ENCODE measurements at places on chromosomes 13 and 19. TPM values are rescaled to one million over a fixed set of nuclear protein-coding genes. Genes with fewer than 3 reads are reported as not detected.

KLK3 gene
- not detected for total RNA-seq

ZNF17 gene
- 6.9 TPM for total RNA-seq

COL5A3 gene
- 9.2 TPM for total RNA-seq

TLE6 gene
- total RNA-seq = 4.9 TPM

DNA sequence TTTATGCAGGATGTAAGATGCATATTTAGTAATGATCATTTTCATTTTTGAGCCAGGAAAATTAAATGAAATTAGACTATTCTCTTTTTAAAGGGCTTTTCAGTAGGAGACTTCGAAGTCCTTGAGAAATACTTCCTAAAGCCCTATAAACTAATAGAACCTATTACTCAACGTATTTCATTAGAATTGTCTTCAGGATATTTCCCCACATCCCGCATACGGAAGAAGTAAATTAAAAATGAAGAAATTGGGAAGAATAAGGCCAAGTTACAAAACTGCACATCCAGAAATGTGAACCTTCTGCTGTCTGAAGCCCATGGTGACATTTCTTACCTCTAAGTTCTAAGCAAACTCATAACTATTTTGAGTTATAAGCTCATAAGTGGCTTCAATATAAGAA is 66.5 kb downstream of the RXFP2 start:
- no peaks in the 10 kb centered on the region for H3K36me3 ChIP-seq
- H3K4me1 ChIP-seq = no peaks in the 10 kb centered on the region
- no peaks in the 10 kb centered on the region for H3K27me3 ChIP-seq
- H3K27ac ChIP-seq = no peak overlapping the region

GRCh38 chr13:44299152-44299943 is 74.3 kb upstream of the SERP2 start:
- no peaks in the 10 kb centered on the region for H3K36me3 ChIP-seq
- no peak overlapping the region for H3K4me3 ChIP-seq
- DNase-seq = no peak
- no peak overlapping the region for H3K27ac ChIP-seq
- H3K4me1 ChIP-seq = peaks cover 8% of the 10 kb centered on the region

DNA sequence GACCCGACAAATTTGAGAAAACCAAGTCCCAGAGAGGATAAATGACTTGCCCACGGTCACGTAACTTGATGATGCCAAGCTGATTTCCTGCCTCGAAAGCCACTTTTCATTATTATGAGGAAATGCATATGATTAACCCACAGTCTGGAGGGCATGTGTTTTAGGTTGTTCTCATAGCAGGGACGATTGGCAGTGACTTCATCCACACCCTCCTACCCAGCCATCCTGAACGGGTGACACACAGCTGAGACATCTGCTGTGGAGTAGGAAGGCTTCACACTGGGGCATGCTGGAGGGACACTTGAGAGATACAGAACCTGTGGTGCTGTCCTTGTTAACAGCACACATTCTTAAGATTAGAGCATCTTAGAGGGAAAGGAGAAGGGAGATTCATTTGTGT is 65.4 kb upstream of the WDFY2 start:
- no peak for DNase-seq
- H3K27me3 ChIP-seq = no peaks in the 10 kb centered on the region
- peaks cover 6% of the 10 kb centered on the region for H3K4me1 ChIP-seq
- no peak overlapping the region for H3K27ac ChIP-seq

DNA sequence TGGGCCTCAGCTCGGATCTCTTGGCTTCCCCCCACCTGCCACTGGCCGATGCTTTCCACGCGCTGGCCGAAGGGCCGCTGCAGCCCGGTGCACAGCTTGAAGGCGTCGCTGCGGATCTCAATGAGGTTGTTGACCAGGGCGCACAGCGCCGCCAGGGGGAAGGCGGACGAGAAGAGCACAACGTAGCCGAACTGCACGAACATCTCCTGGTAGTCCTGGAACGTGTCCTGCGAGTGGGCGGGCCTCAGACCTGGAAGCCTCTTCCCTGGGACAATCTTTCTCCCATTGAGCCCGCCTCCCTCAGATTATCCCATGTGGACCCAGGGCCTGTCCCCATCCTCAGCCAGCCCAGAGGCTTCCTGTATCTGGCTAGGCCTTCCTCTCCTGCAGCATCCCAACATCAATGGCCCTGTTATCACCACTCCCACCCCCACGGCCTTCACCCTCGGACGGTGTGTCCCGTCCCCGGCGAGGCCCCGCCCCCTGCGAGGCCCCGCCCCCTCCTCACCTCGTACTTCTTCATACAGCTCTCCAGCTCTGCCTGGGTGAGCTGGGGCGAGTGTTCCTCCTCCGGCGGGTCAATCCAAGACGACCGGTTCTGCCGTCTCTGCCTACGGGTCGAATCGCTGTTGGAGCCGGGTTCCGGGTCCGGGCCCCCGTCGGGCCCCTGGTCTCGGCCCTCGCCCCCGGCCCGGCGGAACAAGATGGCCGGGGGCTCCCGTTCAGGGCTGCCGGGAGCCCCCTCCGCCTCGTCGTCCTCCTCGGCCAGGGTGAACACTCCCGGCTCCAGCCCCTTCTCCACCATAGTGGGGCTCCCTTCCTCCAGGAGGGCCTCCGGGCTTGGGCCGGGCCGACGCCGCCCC is 6.8 kb downstream of the ANO8 start:
- H3K36me3 ChIP-seq = no peaks in the 10 kb centered on the region
- peak overlapping the region; percentile 67 for H3K27ac ChIP-seq
- H3K27me3 ChIP-seq = peaks cover 9% of the 10 kb centered on the region

- no peak for DNase-seq
- no peaks in the 10 kb centered on the region for H3K36me3 ChIP-seq
- no peak overlapping the region for H3K27ac ChIP-seq
- H3K4me3 ChIP-seq = no peak overlapping the region
Observed at GRCh38 chr13:111632906-111633305, 312.5 kb downstream of the TEX29 start.

- no peaks in the 10 kb centered on the region for H3K27me3 ChIP-seq
- peak; percentile 22 for DNase-seq
- no peaks in the 10 kb centered on the region for H3K36me3 ChIP-seq
- H3K27ac ChIP-seq = no peak overlapping the region
- H3K4me1 ChIP-seq = no peaks in the 10 kb centered on the region
- no peak overlapping the region for H3K4me3 ChIP-seq
Observed at GRCh38 chr13:42001580-42001979, 40.7 kb upstream of the VWA8 start.

DNA sequence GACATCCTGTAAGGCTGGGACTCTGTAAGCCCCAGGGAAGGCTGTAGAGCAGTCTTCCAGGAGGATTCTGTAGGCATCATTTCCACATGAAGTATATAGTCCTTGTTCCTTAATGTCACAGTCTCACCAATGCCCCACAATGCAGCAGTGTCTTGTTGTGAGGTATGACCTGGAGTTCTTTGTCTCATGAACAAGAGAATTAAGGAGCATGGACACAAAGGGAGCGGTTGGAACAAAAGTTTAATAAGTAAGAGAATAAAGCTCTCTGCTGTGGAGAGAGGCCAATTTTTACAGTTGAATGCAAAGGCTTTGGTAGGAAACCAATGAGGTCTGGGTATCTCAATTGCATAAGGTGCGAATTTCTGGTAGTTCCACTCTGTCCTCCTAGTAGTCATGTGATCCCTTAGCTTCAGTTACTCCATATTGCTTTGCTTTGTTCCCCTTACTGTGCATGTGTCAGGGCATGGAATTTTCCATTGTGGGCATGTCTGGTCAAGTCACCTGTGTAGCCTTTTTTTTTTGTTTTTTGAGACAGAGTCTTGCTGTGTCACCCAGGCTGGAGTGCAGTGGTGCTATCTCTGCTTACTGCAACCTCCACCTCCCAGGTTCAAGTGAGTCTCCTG is 124.3 kb upstream of the TMTC4 start:
- no peaks in the 10 kb centered on the region for H3K36me3 ChIP-seq
- DNase-seq = no peak
- H3K4me1 ChIP-seq = no peaks in the 10 kb centered on the region
- H3K4me3 ChIP-seq = no peak overlapping the region
- H3K27ac ChIP-seq = no peak overlapping the region
- H3K27me3 ChIP-seq = no peaks in the 10 kb centered on the region

DNA sequence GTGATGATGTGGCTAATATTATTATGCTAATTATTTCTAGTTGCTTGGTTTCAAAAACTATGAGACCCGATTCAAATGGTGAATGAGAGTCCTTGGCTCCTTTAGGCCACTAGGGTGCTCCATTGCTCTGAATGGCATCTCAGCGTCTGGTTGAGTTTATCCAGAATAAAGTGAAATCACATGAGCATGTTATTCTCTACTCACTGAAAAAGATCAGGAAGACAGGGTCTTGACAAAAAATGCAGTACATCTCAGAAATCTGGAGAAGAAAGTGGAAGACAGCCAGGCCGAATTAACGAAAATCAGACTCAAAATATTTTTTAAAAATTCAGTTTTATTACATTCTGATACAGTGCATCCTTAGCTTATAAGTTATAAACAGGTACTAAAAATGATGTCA is 516.2 kb downstream of the MYO16 start:
- H3K36me3 ChIP-seq = no peaks in the 10 kb centered on the region
- no peak overlapping the region for H3K4me3 ChIP-seq
- H3K4me1 ChIP-seq = peaks cover 5% of the 10 kb centered on the region
- H3K27ac ChIP-seq = no peak overlapping the region
- peak; percentile 36 for DNase-seq

DNA sequence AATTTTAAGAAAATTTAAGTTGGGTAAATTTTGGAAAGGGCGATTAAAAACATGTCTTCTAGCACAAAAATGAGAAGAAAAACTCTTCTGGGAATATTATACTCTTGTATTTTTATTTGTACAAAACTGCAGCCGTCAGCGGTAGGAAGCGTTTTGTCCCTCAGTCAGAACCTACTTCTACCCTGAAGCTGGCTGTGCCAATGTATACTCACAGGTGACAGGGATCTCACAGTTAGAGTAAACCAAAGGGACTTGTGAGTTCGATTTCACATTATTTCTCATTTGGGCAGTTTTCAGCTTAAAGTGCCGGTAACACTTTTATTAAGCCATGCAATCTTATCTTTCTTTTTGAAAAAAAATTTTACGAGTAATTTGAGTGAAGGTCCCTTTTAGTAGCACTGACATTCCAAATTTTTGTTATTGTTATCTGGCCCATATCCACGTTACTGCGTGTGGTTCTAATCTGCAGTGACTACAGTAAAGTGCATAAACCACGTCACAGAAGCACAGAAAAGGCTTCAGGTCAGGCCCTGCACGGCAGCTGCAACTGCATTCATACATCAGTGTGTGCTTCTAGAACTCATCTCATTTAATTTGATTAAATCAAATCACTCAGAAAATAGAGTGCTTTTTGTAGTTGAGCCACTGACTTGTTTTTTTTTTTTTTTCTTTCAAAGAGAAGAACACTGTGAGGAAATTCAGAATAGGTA is 387.3 kb downstream of the LIG4 start:
- H3K4me3 ChIP-seq = no peak overlapping the region
- H3K36me3 ChIP-seq = no peaks in the 10 kb centered on the region
- no peaks in the 10 kb centered on the region for H3K27me3 ChIP-seq
- DNase-seq = no peak

DNA sequence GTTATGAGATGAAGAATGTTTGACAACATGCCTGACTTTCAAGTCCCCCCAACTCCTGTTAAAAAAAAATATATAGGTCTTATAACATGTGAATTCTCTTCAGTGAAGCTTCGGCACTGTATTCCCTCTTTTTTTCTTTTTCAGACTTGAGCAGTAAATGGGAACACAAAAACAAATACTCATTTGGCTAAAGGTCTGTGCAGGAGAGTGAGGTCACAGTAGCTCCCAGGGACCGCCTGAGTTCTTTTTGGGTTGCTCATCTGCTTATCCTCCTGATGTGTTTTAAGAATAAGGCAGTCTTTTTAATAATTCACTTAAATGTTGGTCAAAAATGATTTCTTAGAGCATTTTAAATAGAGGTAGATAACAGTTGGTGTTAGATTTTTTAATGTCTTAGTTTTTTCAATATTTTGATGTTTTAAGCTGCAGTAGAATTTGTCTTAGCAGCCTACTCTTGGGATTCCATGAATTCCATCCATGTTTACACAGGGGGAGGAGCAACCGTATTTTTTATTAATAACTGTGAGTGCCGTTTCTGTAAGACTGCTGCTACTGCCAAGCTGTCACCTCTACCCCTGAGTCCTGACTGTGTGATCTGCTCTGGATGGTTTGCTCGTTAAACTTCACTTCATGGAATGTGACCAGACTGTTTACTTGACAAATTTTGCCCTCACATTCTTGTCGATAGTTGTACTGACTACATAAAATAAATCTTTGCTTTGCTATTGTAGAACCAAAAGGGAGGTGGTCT is 14.9 kb downstream of the HNRNPM start:
- H3K27me3 ChIP-seq = no peaks in the 10 kb centered on the region
- H3K36me3 ChIP-seq = peaks cover 19% of the 10 kb centered on the region
- peak overlapping the region; percentile 52 for H3K27ac ChIP-seq

DNA sequence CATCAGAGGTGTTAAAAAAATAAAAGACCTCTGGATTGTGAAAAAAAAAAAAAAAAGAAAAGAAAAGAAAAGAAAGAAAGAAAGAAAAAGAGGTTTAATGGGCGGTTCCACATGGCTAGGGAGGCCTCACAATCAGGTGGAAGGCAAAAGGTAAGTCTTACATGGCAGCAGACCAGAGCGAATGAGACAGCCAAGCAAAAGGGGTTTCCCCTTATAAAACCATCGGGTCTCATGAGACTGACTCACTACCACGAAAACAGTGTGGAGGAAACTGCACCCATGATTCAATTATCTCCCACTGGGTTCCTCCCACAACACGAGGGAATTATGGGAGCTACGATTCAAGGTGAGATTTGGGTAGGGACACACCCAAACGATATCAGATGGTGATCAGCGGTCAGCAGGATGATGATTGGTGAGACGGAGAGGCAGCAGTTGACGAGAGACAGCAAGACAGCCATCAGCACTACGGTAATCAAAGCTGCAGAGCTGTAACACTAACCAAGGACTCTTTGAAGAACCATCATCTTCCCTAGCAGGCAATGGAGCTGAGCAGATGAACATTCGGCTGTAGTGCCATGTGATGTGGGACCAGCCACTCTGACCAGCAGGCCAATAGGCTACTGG is 3.9 kb upstream of the CD209 start:
- H3K36me3 ChIP-seq = no peaks in the 10 kb centered on the region
- H3K4me1 ChIP-seq = no peaks in the 10 kb centered on the region
- no peak overlapping the region for H3K4me3 ChIP-seq
- H3K27me3 ChIP-seq = no peaks in the 10 kb centered on the region

Data from upper lobe of left lung (tissue), 6 donors.